Activated CD8-positive, alpha-beta memory T cell treated with anti-CD3 and anti-CD28 coated beads for 4 hours (primary cell): ENCODE measurements at places on chromosomes 4 and X.

- DNase-seq: no peak
These were observed 66.5 kb downstream of the UCHL1 start for GRCh38 chr4:41323179-41323578.

GRCh38 chr4:61336488-61336887 lies 136.4 kb downstream of the ADGRL3 start:
- no peak for DNase-seq

DNA sequence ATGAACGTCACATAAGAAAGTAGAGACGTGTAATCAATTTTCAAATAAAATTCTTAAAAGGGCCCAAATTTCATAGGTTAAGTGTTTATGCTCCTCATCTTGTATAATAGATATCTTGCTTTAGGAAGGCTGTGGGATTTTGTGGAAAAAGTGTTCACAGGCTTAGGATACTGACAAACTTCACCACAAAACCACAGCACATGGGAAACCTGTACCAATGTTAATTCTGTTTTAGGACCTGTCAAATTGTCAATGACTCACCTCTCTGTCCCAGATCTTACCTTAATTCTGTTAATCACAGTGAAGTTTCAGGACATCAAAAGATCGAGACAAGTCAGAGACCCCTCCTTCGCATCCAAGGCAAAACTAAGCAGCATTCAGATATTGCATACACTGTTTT lies 24.2 kb downstream of the FGFBP1 start:
- no peak for DNase-seq

- DNase-seq: no peak
These were observed 153.6 kb downstream of the RASL11B start for GRCh38 chr4:53015681-53016080.

- DNase-seq: no peak
These were observed 35.1 kb downstream of the PRKX start for GRCh38 chrX:3678328-3678727.

DNA sequence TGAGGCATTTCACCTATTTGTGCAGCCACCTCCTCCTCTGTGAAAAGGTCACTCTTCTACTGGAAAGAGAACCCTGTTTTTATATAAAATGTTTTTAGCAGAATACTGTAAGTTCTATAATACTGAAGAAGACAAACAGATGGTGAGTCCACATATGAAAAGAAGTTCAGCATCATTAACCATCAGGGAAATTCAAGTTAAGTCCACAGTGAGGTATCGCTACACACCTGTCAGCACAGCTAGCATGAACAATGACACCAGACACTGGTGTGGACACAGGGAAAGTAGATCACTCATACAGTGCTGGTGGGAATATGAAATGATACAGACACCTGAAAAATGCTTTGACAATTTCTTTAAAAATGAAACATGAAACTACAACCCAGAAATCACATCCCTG lies 133.0 kb downstream of the MAD2L1 start:
- DNase-seq: no peak

DNA sequence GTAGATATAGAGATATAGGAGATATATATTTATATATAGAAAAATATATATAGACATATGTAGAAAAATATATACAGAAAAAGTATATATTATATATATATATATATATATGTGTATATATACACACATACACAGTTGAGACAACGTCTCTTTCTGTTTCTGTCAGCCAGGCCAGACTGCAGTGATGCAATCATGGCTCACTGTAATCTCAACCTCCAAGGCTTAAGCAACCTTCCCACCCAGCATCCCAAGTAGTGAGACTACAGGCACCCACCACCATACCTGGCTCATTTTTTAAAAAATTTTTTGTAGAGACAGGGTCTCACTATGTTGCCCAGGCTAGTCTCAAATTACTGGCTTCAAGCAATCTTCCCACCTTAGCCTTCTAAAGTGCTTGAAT lies 426.3 kb downstream of the GPM6A start:
- DNase-seq: no peak

DNA sequence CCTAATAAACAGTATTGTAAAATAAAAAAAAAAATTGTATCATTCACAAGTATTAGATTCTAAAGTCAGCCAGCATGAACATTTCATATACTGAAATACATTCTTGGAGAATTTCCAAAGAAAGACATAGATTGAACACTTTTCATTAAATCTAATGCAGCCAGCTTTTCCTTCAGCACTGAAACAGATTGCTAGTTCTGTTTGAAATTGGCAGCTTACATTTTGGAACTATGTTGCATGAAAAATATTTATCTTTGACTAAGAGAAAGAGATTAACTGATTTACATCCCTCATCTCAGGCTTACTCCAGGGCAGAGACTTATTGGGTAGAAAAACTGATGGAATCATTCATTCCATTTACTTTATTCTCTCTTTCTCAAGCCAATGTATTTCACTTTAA lies 272.7 kb downstream of the PDHA2 start:
- no peak for DNase-seq

- no peak for DNase-seq
These were observed 57.2 kb upstream of the SH3RF1 start for GRCh38 chr4:169327951-169328350.

- no peak for DNase-seq
These were observed 99.5 kb downstream of the EFHC2 start for GRCh38 chrX:44244008-44244407.

- no peak for DNase-seq
These were observed 18.0 kb downstream of the OPHN1 start for GRCh38 chrX:68415316-68415715.

- no peak for DNase-seq
These were observed 58.4 kb downstream of the RXFP1 start for GRCh38 chr4:158580064-158580463.

- no peak for DNase-seq
These were observed 43.2 kb downstream of the HAND2 start for GRCh38 chr4:173486714-173487392.

DNA sequence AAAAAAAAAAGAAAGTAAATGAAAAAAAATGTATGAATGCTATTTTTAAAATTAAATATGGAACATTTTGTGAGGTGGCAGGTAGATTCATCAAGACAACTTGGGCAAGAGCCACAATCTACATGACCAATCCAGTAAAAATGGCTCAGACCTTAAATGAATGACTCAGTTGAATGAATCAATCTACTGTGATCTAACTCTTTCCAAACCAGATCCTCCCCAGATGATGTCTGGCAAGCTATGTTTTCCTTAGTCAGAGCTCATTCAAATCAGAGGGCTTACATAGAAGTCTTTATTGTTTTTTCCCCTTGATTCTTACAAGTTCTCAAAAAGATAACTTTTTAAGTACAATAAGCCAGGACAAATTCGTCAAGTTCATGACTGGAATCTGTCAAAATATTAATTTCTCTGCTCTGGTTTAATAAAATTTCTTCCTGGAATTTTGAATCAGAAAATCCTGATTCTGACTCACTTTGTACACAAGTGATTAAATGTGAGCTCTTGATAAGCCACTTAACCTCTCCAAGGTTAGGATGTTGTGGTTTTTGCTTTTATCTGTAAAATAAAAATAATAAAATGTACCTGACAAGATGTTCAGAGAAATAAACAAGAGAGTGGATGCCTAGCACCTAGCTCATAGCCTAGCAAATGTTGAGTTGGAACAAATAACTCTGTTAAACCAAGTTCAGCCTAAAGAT lies 105.6 kb upstream of the SMIM31 start:
- DNase-seq: no peak

GRCh38 chrX:146355440-146355839 lies 454.1 kb upstream of the CXorf51B start:
- DNase-seq: no peak

- DNase-seq: no peak
These were observed 581.8 kb downstream of the NLGN4X start for GRCh38 chrX:5646818-5647217.

- no peak for DNase-seq
These were observed 178.0 kb downstream of the GASK1B start for GRCh38 chr4:157994863-157995262.

DNA sequence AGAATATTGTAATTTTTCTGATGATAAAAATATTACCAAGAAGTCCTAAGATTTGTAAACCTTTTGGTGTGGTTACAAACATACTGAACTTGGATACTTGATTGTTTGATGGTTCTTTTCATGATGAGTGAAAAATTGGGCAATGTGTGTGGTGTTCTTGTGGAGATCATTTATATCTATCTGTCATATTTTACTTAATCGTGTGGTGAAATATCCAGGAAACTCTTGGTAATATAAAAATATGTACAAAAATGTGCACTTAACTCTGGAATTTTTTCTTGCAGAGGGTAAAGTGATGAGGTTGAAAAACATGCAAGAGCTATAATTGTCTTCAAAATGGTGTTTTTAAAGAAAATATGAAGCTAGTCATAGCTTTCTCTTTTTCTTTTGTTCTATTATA lies 2.8 kb downstream of the DCUN1D4 start:
- no peak for DNase-seq

- no peak for DNase-seq
These were observed 694 bp downstream of the TBL1X start for GRCh38 chrX:9465380-9466123.

- DNase-seq: no peak
These were observed 122.5 kb upstream of the CLNK start for GRCh38 chr4:10806953-10807645.
